Left renal pelvis (tissue), 4 donors: ENCODE measurements at places on chromosomes 4 and X. TPM values are rescaled to one million over a fixed set of nuclear protein-coding genes. Genes with fewer than 3 reads are reported as not detected.

GRCh38 chr4:166134285-166134684, 261.2 kb downstream of the TLL1 start:
- no peak for DNase-seq

Gene USP51
- 13.1 TPM for polyA plus RNA-seq

DNA sequence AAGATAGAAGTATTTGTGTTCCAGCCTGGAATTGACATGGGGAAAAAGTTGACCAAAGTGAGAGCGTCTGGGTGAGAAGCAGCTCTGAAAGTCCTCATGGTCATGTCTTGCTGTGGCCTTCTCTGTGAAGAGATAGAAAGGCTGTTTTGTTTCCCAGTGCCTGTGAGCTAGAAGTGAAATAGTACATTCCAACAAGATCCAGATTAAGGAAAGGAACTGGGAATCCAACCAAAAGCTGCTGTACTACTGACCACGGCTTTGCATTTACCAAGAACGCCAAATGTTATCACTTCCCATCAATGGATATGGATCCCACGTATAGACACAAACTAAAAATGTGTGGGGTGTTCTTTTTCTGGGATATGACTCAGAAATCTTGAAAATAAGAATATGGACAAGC, 51.2 kb downstream of the TENM3 start:
- no peak for DNase-seq

GRCh38 chr4:5469151-5469775, 239.1 kb downstream of the EVC2 start:
- DNase-seq, result no peak

DNA sequence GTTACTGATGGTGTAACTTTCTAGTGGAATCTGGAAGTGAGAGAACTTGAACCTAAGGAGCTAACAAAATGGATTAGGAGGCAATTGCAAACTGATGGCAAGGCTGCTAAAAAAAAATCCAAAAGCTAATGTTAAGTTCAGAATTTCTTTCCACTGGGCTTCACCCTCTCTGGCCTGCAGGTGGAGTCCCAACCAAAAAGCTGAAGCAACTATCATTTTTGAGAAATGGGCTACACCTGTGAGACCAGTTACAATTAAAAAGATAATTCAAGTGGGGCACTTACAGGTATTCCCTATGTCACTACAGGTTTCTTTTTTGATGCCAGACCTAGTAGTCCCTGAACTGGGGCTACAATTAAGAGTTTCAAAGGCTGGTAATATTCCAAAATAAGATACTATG, 142.1 kb upstream of the FTHL17 start:
- no peak for DNase-seq

- no peak for DNase-seq
These were observed 153.3 kb downstream of the PRDM5 start for GRCh38 chr4:120769227-120769626.

DNA sequence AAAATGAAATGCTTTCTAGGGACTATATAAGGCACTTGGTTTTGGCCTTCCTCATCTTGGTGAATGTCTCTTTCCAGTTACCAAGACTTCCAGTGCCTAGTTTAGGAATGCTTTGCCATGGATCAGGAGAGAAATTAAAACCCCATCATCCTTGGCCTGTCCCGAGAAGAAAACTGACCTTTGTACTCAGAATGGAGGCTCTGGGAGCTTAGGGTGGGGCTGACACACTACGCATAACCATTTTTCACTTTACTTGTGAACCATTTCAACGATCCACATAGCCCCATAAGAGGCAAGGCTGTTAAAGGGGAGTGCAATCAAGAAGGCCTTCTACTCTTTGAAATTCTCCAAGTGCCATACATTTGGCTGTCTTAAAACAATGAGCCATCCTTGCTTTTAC, 26.7 kb upstream of the ZCCHC13 start:
- DNase-seq, result no peak

DNA sequence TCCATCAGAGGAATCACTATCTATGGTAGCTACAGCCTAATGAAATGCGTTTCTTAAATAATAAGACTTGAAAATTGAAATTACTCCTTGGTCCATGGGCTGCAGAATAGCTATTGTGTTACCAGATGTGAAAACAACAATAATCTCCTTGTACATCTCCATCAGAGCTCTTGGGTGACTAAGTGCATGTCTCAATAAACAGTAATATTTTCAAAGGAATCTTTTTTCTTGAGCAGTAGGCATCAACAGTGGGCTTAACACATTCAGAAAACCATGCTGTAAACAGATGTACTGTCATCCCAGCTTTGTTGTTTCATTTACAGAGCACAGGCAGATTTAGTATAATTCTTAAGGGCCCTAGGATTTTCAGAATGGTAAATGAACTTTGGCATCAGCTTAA, 67.3 kb downstream of the GLUD2 start:
- no peak for DNase-seq

- DNase-seq, result no peak
These were observed 201.8 kb downstream of the AFAP1 start for GRCh38 chr4:7737752-7738457.

Gene MMGT1
- polyA plus RNA-seq, result 30.4 TPM

GRCh38 chr4:82799006-82799881, 648 bp upstream of the SCD5 start:
- no peak for DNase-seq

Gene SSR4
- 150 TPM for polyA plus RNA-seq

DNA sequence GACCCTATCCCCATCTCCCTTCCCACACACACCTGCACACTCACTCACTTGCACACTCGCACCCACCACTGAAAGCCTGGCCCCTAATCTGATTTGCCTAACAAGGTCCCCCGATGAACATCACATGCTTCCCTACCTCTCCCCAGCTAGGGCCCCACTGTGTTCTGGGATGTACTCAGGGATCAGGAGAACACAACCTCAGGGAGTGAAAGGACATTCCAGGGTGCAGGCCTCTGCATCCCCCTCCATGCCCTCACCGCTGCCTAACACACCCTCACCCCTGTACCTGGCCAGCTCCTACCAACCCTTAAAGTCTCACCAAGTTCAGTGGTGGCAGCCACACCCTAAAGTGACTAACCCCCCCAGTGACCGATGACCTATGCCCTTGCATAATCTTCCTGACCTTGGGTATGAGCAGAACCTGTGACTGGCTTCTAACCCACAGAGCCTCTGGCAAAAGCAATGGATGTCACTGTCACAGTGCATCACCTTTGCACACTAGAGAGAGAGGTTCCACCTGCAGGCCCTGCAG, 2.4 kb upstream of the AFAP1 start:
- DNase-seq, result no peak

DNA sequence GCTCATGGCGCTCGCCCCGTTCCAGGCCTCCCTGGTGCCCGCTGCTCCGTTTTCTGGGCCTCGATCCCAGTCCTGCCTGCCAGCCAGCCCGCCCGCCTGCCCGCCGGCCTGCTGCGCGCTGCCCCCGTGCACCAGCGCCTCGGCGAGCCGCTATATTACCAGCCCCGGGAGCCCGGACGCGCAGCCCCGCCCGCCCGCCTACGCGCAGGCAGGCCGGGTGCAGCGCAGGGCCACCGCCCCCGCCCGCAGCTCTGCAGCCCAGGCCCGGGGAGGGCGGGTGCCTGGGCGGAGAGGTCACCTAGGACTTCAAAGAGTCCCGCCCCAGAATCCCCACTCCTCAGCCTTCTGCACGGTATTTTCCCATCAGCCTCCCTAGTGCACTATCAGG, at the start of gene MAOB:
Gene MAOB, minus strand, starts transcription at position 157 of the 388 bp plus-strand sequence. Its CDS starts 151 bp downstream, at position 6.
- no peak for DNase-seq

DNA sequence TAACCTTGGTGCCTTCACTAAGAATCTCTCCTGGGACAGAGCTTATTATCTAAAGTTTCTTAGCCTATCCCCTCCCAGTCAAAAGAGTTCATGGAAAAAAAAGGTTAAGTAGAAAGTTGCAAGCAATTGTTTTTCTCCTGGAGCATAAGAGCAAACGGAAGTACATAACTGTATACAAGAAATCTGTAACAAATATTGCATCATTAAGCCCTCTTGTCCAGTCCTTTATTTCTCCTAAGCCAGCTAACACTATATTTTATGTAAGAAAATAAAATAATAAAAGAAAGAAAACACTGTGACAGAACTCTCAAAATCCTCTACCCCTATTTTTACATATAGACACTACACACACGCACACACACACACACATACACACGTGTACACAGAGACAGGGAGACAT, 255.3 kb downstream of the NAF1 start:
- no peak for DNase-seq

Gene RAB41
- 0.74 TPM for polyA plus RNA-seq

Gene KDR
- polyA plus RNA-seq, result 48.6 TPM

GRCh38 chr4:38869511-38869910, 1.9 kb downstream of the FAM114A1 start:
- DNase-seq, result no peak

DNA sequence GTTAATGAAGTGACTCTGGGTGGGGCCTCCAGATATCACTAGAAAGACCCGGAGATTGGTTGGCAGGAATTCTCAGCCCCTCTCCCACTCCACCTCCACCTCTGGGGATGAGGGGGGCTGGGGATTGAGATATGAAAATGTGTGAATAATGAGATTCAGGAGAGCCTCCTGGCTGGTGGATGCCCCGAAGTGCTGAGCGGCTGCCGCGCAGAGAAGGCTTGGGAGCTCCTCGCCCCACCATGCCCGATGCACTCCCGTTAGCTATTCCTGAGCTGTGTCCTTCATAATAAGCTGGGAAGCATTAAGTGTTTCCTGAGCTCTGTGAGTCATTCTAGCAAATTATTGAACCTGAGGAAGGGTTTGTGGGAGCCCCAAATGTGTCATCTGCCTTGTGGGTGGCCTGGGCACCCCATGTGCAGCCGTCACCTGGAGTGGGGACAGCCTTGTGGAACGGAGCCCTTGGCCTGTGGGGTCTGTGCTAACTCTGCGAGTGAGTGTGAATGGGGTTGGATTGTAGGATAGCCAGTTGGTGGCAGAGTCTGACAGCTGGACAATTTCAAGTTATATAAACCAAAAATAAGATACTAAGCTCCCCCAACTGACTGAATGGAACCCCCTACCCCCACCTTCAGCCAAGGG, 4.4 kb upstream of the MAEA start:
- DNase-seq, result no peak

DNA sequence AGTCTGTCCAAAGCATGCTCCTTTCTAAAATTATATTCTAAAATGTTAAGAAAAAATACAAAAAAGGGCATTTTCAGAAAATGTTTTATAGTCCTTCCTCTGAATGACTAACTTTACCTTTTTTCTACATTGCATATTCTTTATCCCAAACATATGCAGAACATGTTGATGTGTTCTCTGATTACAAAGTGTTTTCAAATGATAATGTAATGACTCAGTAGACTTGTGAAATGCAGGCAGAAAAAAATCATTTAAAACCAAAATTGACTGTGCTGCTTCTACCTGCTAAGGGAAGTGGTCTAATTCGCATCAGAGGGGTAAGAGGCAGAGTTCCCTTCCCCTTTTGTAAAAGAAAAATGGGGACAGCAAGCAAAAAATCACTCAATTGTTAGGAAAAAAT, 22.7 kb upstream of the YTHDC1 start:
- no peak for DNase-seq

DNA sequence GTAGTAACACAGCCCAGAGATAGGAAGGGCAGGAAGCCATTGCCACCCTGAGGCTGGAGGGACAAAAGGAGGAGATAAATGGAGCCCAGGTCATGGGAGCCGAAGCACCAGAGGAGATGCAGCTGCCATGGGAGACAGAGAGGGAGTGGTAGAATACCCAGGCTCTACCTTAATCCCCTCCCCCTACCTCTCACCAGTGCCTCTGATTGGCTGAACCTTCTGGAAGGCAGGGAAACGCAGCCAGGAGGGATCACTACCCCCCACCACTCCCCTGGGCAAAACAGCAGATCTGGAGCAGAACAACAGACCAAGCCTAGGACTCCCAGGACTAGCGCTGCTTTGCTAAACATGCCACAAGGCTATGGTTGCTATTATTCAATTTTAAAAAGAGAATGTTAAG, 114.2 kb downstream of the ZNF827 start:
- no peak for DNase-seq

Gene ZNF827
- polyA plus RNA-seq, result 32.2 TPM

GRCh38 chrX:35562395-35562794, 235.7 kb upstream of the MAGEB16 start:
- DNase-seq, result no peak

Gene MAGEE2
- 0.73 TPM for polyA plus RNA-seq

DNA sequence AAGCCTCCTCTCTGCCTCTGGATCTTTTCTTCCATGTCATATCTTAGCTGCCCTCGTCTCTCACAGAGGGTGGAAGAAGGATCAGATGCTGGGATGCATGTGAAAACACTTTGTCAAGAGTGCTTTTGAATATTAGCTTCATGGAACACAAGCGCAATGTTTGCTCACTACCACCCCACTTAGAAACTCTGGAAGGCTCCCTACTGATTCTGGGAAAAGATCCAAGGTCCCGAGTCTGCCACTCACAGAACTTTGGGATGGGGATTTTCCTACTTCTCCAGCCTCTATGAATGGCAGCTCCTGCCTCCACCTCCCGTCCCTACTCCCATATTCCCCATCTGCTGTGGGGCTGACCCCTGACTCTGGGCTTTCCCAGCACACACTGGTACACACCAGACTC, 40.2 kb upstream of the CRMP1 start:
- no peak for DNase-seq

DNA sequence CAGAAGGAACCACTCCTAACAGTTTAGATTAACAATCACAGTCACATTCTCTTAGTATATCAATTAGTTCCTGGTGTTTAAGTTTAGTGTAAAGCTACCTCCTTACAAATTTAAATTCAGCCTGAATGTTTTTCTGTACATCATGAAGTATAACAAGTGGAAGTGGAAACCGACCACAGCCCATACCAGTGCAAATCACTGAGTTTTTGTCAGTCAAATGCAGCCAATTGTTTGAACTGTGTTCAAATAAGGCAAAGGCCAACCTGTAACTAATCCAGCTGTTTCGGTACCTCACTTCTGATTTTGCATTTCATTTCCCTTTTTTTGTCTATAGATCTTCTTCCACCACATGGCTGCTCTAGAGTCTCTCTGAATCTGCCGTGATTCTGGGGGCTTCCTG, 1215.3 kb downstream of the PCDH18 start:
- DNase-seq, result no peak

- DNase-seq, result no peak
These were observed 756 bp upstream of the ADAMTS3 start for GRCh38 chr4:72569719-72570235.

Gene GUCY1B1
- 64.3 TPM for polyA plus RNA-seq

DNA sequence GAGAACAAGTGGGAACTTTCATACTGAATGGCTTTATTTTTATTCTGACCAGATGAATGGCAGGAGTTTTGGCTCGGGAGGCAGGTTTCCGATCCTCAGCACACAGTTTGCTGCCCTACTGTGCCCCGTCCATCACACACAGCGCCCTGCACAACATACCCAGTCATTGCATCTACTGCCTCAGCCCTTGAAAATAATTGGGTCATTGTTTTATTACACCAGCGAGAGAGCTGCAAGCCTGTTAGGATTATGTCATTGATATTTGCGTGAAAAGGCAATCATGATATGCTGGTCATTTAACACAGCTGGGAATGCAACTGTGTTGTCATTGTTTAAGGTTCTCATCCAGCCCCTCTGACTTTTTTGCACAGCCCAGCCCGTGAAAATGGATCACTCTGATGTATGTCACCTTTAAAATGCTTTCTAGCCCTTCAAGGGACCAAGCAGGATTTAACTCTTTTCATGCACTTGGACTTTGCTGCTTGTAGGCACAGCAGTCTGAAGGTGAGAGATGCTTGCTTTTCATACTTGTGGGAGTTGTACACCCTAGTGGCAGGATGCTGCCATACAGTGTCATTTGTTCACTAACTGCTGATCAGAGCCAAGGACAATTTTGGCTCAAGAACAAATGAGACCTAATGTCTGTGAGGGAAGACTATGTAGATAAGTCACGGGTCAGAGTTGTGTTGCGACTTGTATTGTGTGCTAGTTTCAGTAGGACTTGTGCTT, 62.3 kb downstream of the RTL9 start:
- no peak for DNase-seq
